Hematopoietic multipotent progenitor cell treated with erythropoietin and hydrocortisone succinate and interleukin-3 and kit ligand, for 6 days (in vitro differentiated cells): ENCODE measurements at places on chromosomes 7 and 10.

GRCh38 chr7:5065107-5065407, 19.4 kb downstream of the RBAK start:
- DNase-seq, result no peak

GRCh38 chr10:33252324-33252723, 82.1 kb downstream of the NRP1 start:
- DNase-seq, result no peak

GRCh38 chr10:77732213-77733003, 94.8 kb upstream of the KCNMA1 start:
- no peak for DNase-seq

DNA sequence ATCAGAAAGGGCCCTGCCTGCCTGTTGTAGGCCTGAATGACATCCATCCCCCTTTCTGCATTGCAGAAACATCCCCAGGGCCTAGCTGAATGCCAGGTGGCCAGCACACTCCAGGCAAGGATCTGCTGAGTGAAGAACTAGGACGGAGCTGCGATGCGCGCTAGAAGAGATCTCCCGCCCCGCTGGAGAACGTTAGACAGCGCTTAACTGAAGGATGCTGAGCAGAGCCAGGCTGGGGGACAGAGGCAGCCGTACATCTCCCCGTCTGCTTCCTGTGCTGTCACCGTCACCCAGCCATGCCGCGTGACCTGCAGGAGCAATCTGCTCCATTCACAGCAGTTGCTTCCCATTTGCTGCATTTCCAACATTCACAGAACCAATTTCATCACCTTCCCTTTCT, 73.3 kb downstream of the FAM53B start:
- DNase-seq, result no peak

- no peak for DNase-seq
Observed at GRCh38 chr7:79064187-79064823, 389.2 kb downstream of the MAGI2 start.

GRCh38 chr7:113015034-113015645, 71.5 kb downstream of the GPR85 start:
- DNase-seq, result peak; percentile 58

GRCh38 chr10:79442171-79443040, 3.0 kb downstream of the ZCCHC24 start:
- DNase-seq, result peak; percentile 35

- no peak for DNase-seq
Observed at GRCh38 chr10:119441921-119442757, 100.4 kb downstream of the RGS10 start.

- peak; percentile 45 for DNase-seq
Observed at GRCh38 chr10:104109908-104110662, 11.9 kb upstream of the SFR1 start.

DNA sequence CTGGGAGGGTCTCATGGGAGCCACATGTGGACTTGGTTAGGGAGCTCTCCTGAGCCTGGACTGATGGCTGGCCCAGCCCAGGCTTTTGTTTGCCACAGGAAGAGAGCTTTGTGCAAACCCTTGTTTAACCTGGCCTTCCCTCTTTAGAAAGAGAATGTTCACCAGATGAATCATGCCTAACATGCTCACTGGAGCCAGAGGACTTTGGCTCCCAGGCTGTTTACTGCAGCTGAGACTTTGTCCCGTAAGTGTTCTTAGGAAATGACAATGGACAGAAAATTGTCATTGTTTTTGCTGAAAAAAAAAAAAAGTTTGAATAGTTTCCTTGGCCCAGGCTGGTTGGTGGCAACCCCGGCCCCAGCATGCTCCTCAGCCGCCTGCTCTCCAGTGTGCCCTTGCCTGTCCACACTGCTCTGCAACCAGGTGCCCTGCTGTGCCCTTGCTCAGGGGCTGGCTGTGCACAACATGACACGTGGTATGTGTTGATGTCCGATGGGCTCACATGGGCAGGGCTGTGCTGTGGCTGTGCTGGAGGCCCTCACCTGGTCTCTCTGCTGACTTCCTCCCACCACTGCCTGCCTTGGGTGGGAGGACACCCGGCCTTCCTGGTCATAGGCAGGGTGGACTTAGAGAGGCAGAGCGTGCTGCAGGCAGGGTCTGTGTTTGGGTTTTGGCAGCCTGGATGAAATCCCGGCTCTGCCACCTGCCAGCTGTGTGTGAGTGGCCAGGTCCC, 215.3 kb upstream of the ZNF32 start:
- DNase-seq, result no peak

DNA sequence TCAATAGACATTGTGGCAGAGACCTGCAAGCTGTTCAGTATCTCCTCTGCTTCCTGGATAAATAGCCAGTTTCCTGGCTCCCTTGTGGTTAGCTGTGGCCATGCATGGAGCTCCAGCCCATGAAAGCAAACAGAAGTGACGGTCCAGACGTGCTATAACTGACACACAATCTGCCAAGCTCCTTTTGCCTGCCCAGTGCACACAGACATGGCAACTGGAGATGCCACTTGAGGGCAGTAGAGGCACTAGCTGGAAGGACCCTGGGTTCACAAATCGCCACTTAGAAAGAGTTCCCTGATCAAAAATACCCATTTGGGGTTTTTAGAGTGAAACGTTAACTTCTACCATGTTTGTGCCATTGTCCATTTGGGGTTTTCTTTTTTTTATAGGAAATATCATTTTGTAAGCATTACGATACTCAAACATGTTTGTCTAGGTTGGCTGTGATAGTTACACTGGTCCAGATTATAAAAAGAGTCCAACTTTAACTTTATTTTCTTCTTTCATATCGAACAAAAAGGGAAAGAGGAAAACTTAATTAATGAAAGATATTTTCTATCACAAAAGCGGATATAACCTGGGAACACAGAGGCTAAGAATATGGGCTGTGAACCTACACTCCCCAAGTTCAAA, 31.3 kb downstream of the KIN start:
- peak; percentile 77 for DNase-seq

DNA sequence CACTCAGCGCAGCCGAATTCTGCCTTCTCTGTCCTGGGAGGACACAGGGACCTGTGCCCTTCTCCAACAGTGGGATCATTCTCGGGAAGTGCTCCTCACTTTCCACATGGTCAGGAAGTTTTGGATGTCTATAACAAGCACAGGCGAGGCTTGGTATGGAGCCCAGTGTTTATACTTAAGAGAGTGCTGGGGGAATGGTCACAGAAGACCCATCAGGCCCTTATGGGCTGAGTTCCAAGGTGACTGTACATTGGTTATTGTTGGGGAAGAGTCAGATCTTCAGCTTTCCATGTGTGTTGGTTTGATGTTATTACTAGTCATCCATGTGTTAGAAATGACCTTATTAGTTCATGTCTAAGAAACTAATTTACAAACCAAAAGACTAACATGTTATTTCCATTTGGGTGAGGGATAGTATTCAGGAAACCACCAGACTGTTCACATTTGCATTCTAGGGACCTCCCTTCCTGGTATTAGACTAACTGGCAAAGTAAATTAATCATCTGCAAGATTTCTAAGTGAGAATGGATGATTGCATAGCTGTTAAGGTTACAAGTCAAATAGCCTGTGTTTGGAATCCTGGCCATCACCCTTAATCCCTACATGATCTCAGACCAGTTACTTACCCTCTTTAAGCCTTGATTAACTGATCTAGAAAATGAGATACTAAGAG, 834.2 kb downstream of the LRMDA start:
- DNase-seq, result no peak

DNA sequence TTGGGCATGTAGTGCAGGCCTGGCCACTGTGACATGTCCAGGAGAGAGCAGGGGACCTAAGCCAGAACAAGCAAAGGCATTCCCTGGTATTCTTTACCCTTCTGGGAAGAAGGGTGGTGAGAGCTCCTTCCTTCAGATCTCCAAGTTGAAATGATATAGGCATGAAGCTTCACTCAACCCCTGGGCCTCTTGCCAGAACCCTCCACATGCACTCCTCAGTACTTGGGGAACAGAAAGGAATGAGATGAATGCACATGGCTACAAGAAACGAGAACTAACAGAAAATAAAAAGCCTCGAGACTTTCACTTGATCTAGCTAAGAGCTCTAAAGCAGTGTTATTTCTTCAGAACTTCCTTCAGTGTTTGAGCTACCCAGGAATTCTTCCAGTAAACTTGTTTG, 262.2 kb downstream of the ETV1 start:
- no peak for DNase-seq
